ENCODE measurements at places on chromosomes 4 and X.
A peak's percentile ranks its signal among the peaks of the same experiment; 100 is the strongest.

GRCh38 chr4:30879855-30880598 is 159.9 kb downstream of the PCDH7 start:
- no peak for DNase-seq

GRCh38 chrX:6095469-6095868 is 133.2 kb downstream of the NLGN4X start:
- no peak for DNase-seq

DNA sequence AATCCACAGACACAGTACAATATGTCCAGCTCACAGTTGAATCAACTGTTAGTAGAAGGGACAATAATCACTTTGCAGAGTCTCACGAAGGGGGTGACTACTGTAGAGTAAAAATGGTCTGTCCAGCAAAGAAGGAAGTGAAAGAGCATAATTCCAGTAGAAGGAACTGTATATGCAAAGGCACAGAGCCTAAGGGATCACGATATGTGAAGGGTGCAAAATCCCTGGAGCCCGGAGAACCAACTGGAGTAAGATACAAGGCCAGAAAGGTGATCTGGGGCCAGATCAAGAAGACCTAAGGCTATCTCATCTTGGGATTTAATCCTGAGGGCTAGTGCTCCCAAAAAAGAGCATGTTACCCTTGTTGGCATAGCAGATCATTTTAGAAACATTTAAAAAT is 192.7 kb upstream of the LDB2 start:
- no peak for DNase-seq

GRCh38 chrX:15319075-15319474 is 3.6 kb upstream of the ASB11 start:
- DNase-seq = no peak

GRCh38 chrX:101408532-101408841 is 465 bp downstream of the HNRNPH2 start:
- no peak for DNase-seq

DNA sequence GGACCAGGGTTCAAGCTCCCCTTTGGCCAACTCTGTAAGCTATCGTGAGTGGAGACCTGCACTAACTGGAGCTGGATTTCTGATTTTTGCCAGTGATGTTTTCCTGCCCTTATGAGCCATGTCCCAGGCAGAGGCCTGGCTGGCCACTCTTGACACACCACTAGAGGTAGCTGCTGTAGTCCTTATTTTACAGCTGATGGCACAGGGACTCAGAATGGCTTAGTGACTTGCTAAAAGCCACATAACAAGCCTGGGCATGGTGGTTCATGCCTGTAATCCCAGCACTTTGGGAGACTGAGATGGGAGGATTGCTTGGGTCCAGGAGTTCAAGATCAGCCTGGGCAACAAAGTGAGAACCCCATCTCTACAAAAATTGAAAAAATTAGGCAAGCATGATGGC is 33.4 kb downstream of the CYTL1 start:
- DNase-seq = no peak

DNA sequence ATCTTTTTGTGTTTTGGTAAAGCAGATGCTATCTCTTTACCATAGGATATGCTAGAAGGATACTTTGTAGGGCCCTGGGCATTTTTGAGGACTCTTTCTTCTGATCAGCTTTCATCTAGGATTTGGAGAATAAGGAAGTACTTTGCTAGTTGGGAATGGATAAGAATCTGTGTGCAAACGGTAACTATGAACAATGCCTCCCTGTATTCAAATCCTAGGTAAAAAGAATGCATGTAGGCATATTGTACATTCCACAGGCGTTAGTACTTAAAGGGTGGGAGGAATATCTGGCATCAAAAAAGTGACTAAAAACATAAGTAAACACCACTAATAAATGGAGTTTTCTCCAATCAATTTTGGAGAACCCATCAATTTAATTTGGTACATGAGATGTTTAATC is 59.7 kb downstream of the SH3BGRL start:
- DNase-seq = no peak

- DNase-seq = peak; percentile 77
Measured at GRCh38 chr4:99894161-99894997, at the start of gene LAMTOR3. Gene LAMTOR3, minus strand, starts transcription at chr4:99894427. Its CDS starts 464 bp downstream, at chr4:99893963.

DNA sequence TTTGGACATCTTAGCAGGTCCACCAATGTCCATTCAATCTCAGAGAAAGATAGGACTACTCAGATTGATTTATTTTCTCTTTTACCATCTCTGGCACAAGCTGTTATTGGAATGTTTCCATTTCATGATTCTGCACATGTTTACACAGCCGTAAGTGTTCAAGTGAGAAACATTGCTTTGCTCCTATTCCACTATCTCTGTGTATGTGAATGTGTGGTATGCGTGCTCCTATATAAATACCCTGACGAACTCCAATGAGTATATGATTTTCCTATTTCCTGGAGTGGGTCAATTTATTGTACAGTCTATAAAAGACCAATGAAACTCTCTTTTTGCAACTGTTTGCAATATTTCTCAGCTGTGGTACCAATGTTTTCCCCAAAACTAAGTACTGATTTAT is 221.0 kb upstream of the GALNT7 start:
- DNase-seq = no peak

GRCh38 chrX:24396236-24396930 is 35.9 kb downstream of the SUPT20HL1 start:
- DNase-seq = no peak

DNA sequence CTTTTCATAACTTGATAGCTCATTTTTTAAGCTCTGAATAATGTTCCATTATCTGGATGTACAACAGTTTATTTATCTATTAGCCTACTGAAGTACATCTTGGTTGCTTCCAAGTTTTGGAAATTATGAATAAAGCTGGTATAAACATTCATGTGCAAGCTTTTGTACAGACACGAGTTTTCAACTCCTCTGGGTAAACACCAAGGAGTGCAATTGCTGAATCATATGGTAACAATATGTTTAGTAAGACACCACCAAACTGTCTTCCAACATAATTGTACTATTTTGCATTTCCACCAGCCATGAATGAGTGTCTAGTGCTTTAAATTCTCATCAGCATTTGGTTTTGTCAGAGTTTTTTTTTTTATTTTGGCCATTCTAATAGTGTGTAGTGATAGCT is 266.7 kb upstream of the ATOH1 start:
- DNase-seq = no peak
